D341Med (cell line): ENCODE measurements at places on chromosomes 1 and 21.

DNA sequence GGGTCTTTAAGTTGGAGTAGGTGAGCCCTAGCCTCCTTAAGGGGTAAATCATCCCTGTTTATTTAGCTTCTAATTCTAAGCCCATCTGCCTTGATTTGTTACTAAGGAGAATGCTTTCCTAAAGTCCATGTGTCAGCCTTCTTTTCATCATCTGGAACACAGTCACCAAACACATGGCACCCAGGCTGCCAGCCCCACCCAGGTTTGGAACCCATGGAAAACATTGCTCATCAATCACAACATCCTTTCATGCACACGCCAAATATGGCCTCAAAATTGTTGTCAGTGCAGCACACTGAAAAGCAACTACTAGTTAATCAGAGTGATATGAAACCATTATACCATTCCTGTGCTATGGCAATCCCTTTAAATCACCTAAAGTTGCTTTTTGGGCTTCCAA lies 386.7 kb upstream of the ESRRG start:
- no peak for DNase-seq

DNA sequence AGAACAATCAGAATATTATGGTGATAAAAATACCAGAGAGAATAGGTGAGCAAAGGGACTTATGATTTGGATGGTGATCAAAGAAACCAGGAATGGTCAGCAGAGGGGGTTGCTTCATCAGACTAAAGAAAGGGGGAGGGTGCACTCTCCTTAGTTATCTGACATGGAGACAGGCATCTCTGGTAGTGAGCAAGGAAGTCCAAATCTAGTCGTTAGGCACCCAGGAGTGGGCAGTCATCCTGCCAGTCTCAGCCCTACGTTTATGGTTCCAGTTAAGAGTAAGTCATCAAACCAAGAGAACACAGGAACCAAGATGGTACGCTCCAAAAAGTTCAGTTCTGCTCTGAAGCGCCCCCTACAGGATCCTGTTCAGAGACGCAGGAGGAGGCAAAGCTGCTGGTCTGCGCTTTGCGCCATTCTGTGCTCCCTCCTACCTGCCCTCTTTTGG lies 28.6 kb downstream of the EBNA1BP2 start:
- DNase-seq: no peak

GRCh38 chr1:169590932-169591331 lies 4.7 kb upstream of the F5 start:
- no peak for DNase-seq

DNA sequence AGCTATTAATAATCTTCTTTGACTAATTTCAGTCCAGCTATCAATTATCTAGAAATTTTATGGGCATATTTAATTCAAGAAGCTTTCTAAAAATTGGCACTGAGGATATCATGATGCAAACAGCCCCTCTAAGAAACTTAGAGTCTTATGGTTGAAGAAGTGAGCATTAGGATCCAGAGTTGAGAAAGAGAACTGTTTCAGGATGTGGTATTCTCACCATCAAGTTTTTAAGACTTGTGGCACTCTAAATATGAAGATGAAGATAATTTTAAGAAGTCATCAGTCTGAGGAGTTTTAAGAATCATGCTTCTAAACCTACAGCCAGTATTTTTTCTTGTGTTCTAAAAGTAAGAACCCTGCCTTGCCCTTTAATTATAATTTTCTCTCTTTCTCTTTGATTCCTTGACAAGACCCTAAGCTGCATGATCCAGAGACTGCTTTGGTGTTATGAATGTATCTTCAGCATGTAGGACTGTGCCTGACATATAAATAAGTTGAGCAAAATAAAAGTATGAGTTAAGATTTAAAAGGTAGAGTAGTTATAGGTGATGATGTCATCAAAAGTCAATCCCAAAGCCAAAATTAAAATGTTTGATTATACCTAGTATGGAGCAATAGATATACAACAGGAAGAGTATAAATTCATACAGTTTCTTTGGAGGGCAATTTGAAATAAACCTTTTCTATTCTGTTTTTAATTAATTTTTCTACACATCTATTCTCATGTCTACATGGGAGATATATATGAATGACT lies 39.1 kb downstream of the RPS6KC1 start:
- DNase-seq: no peak

DNA sequence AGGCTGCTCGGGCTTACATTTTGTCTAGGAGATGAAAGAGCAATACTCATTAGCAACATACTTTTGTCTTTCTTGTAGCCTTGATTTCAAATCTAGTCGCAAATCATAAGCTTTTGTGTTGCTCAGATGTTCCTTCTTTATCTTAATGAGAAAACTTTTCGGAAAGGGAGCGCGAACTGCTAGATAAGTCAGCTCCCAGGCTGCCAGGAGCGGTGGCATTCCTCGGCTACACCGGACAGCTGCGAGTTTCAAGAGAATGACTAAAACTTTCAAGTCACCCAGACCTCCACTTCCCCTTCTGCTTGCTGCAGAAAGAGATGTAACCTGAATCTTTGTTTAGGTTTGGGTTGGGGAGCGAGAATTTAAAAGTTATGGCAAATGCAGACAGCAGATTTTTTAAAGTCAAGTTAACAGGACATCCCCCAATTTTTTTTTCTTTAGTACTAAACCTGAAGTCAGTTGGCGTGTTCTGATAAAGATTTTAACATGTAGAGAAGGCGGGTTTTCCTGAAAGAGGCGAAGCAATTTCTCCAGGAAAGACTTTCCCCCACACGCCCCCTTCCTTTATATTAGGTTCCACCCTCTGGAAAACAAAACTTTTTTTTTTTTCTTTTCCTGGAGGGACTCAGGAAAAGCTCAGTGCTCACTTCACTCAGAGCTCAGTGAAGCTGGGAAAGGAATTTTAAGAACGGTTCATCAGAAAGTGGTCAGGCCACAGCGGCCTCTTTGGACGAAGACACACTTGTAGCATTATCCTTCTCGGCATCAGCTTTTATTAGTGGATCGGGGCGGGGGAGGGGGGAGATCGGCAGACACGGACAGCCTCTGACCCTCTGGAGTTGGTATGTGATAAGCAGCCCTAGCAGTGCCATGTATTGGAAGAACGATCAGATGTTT lies at the start of gene LHX8:
TSS of gene LHX8 (plus strand) at position 639 of the 897 bp plus-strand sequence. CDS start 2,227 bp downstream, outside the sequence.
- DNase-seq: no peak

DNA sequence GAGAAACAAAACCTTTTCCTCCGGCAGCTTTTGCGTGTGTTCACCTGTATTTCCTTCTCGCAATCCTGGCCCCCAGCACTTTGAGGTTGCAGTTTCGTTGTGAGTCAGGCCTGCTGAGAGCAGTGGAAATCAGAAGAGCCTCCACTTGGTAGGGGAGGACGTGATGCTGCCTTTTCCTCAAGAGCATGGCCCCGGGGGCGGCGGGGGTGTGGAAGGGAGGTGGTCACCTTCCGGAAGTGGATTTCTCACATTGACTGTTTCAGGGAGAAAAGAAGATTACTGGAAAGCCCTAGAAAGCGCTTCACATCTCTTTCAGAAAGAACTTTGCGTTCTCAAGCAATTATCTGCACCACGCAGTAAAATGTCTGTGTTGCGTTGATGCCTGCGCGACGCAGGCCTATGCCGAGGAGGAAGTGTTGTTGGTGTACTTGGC lies 12.2 kb upstream of the IL10 start:
- no peak for DNase-seq

GRCh38 chr1:20073256-20073655 lies 3.3 kb downstream of the PLA2G5 start:
- DNase-seq: no peak

GRCh38 chr1:21816602-21817302 lies 4.7 kb downstream of the LDLRAD2 start:
- no peak for DNase-seq

- DNase-seq: no peak
These were observed 79.2 kb downstream of the UBIAD1 start for GRCh38 chr1:11352058-11352715.

DNA sequence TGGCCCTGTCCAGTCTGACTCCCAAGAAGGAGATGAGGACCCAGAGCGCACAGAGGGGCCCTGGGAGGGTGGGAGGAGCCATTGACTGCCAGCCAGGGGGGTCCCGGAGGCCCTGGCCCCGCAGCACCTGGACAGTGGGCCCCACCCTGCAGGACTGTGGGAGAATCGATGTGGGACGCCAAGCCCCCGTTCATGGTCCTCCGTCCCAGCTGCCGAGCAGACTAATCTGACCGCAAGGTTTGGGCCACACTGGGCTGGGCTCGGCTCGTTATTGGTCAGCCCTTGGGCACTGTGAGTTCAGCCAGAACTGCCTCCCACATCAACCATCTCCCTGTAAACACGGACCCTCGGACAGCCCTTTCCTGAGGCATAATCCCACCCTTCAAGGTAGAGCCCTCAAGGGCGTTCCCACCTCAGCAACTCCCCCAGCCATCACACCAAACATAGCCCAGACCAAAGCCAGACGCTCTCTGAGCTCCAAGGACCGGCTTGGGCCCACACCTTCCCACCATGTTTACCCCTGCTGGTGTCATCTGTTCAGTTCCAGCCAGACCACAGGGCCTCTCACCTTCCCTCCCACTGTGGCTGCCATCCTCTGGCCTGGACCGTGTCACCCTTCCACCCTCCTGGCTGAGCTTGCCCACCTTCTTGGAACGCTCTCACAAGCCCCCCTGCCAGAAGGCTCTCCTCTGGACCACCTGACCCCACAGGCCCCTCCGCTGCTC lies 16.2 kb upstream of the POFUT2 start:
- DNase-seq: no peak

GRCh38 chr21:43578677-43579303 lies 80.5 kb downstream of the HSF2BP start:
- no peak for DNase-seq

- DNase-seq: no peak
These were observed 10.6 kb downstream of the PDE9A start for GRCh38 chr21:42663860-42664535.

- no peak for DNase-seq
These were observed 101.6 kb downstream of the TLR5 start for GRCh38 chr1:223041481-223041880.

DNA sequence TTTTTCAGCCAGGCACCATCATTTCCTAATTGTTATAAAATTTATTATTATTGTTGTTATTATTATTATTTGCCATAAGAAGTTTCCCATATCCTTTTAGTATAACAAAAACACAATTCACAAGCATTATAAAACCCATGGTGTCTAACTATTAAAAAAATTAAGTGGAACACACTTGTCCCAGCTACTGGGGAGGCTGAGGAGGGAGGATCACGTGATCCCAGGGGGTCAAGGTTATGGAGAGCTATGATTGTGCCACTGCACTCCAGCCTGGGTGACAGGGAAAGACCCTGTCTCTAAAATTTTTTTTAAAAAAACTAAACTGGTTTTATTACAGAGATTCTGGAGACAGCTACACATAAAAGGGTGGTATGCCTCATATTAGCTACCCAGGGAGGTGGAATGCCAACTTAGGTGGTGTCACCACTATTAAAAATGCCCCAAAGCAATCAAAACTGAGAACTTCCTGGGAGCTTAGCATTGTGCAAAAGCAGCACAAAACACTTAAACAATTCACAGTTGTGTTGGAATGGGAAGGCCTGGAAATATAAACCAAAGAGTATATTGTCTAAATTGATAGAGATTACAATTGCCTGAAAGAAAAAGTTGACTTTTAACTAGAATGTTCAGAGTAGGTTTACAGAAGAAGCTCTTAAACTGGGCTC lies 8.7 kb upstream of the RGS4 start:
- no peak for DNase-seq

GRCh38 chr1:68201546-68202238 lies 30.6 kb downstream of the WLS start:
- DNase-seq: no peak

DNA sequence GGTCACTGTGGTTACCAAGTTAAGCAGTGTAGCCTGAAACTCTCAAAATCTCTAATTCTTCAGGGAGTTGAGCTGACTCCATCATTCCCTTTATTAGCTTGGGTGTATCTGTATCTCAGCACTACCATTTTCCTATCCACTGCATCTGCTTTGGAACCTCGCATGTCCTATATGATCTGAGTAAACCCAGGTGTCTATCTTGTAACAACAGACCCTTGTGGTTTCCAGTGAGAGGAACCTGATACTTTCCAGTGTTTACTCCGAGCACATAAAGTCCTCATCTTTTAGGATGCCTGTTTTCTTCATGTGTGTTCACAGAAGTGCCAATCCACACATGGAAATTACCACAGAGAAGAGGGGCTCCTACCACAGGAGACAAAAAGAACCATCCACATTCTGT lies 650.4 kb downstream of the LMO4 start:
- no peak for DNase-seq

- no peak for DNase-seq
These were observed 21.5 kb downstream of the SPATA6 start for GRCh38 chr1:48450505-48450904.

DNA sequence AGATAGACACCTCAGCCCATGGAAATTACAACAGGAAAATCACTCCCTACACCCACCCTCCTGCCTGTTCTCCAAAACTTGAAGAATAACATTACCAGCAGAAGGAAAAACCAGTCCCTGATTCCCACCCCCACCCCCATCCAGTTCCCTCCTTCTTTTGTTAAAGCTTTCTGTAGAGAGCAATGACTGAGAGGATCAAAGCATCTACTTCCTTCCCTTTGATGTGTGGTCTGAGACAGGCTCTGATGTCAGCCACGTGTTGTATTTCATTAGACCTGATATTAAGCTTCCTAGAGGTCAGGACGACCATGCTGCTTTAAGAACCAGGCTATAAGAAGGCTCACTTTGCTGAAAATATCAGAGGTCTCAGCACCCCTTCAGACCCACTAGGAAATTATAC lies 73.9 kb upstream of the HAO2 start:
- DNase-seq: no peak

DNA sequence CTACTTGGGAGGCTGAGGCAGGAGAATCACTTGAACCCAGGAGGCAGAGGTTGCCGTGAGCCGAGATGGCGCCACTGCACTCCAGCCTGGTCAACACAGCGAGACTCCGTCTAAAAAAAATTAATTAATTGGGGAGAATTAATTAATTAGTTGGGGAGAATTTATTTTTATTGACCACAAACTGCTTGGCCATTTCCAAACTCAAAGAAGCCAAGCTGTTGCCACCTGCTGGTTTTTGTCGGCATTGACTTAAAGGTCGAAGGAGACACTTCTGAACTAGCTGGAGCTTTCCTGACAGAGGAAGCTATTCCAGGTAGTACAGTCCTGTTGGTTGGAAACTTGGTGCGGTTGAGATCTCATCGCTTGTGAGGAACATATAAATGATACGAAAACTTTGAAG lies 13.1 kb downstream of the MAP1LC3C start:
- DNase-seq: peak; percentile 71

- no peak for DNase-seq
These were observed 52.5 kb upstream of the TINAGL1 start for GRCh38 chr1:31523769-31524168.

- DNase-seq: no peak
These were observed 484.4 kb upstream of the ZRANB2 start for GRCh38 chr1:71565262-71565661.
